ENCODE measurements at places on chromosomes 1 and 21. TPM values are rescaled to one million over a fixed set of nuclear protein-coding genes. Genes with fewer than 3 reads are reported as not detected.

- no peak for DNase-seq
Observed at GRCh38 chr1:88701275-88701674, 17.2 kb downstream of the PKN2 start.

DNA sequence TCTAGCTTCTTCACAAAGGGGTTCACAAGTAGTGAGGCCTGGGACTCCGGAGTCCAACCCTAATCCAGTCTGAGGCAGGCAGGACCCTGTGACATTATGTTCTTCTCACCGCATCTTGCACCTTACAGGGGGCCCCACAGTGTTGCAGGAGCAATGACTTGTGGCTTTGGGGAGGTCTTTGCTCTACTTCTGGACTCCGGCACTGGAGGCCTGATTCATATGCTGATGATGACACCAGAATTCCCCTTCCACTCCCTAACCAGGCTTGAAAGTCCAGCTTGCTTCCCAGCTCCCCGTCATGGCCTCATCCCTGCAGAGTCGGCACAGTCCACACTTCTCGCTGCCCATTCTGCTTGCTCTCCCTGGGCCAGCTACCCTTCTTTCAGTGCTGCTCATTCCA is 96.3 kb upstream of the SLC44A3 start:
- no peak for DNase-seq

DNA sequence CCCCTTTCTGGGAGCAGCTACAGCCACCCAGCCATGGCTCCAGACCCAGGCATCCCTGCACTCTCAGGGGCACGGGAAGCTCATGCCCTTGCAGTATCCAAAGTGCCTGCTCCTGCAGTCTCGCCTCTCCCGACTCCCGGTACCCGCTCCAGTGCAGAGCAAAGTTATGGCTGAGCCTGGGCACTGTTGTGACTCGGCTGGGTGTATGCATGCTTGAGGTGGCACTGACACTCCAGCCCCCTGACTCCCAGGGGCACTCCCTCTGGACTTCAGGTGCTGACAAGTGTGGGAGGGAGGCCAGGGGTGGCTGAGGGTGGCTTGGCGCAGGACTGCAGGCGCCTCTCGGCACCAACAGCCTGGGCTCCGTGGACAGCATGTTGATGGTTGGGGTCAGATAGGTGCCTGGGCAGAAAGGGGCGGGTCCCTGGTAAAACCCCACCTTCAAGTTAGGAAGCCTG is 580.1 kb upstream of the ADGRL2 start:
- DNase-seq = peak; percentile 28

- DNase-seq = no peak
Observed at GRCh38 chr1:160164121-160164520, 12.7 kb downstream of the ATP1A4 start.

DNA sequence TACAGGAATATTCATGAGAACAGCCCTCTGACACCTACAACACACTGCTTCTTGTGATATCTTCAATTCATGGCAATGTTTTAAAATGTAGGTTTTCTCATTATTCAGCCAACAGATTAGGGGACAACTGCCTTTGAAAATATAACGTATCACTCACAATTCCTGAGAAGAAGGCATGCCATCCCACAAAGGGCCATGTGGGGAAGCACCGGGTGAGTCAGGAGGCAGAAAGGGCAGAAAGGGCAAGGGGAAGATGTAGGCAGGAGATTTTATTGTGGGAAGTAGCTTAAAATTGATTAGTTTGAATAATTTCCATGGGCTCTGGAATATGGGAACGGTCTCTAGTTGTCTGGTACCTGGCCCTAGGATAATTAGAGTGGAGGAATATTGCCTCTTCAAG is 165.7 kb downstream of the HHIPL2 start:
- no peak for DNase-seq

- DNase-seq = no peak
Observed at GRCh38 chr1:24855474-24855873, 74.6 kb downstream of the RUNX3 start.

- DNase-seq = no peak
Observed at GRCh38 chr1:234322097-234322496, 51.2 kb upstream of the COA6 start.

DNA sequence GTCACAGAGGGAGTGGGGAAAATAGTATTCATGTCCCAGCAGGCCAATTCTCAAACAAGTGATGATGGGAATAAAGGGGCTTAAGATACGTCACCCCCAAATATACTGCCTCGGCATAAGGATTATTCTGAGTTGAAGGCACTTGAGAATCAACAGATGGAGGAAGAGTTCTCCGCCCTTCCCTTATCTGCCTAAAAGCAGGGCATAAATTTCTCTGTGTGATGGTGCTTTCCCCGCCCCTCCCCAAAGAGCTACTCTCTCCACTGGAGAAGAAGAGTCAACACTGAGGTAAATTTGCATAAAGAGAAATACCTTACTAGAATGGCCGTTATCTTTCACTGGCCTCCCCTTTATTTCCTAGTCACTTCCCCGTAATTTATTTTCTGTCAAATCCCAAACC is 18.7 kb downstream of the BECN2 start:
- DNase-seq = no peak

DNA sequence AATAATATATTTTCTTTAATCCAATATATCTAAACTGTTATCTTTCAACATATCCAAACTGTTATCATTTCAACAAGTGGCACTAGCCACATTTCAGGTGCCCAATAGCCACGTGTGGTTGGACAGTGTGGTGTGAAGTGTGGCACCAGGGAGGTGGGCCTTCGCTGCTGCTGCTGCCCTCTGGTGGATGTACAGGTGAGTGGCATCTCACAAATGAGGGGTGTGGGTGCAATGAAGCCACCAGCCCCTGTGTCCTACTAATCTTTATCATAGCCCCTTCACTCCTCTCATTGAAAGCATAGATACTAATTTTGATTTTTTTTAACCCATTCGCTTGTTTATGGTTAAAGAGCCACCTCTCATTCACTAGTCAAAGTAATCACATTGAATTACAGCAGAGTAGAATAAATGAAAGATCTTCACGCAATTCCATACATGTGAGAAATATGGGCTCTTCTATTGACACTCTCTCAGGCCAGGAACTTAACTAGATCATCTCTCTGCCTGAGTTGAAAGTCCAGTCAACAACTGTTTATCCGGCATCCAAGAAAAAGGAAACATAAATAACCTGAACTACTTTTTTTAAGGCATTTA is 499.2 kb downstream of the OMA1 start:
- peak; percentile 18 for DNase-seq

DNA sequence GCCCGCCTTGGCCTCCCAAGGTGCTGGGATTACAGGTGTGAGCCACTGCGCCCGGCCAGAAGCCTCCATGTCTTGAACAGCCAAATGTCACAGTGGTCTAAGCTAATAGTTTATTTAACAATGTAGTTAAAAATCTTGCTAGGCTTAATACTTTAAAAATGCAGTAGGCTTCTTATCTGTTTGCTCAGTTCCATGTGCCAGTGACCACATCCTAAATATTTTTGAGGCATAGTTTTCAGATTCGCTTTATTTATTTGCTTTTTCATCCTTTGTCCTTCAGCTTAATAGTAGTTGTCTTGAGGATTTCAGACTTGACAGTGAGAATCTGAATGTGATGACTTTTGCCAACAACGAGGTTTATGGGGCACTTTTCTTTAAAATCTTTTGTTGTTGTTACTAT is 59.9 kb upstream of the PRRX1 start:
- DNase-seq = no peak

The TEX35 gene
- 0.26 TPM for total RNA-seq

The PGLYRP4 gene
- not detected for total RNA-seq

The LYPD8 gene
- not detected for total RNA-seq

The MFAP2 gene
- total RNA-seq = 5.9 TPM

The PLEKHG5 gene
- total RNA-seq = 8.7 TPM

The RER1 gene
- 93.9 TPM for total RNA-seq

The LCE1D gene
- not detected for total RNA-seq

The LCE4A gene
- not detected for total RNA-seq

The ASPM gene
- 0.37 TPM for total RNA-seq

The MEAF6 gene
- total RNA-seq = 35.0 TPM

The S100A4 gene
- total RNA-seq = 160 TPM

The KAZN gene
- 14.9 TPM for total RNA-seq

The SELP gene
- 24.8 TPM for total RNA-seq

The E2F2 gene
- not detected for total RNA-seq

The AGO4 gene
- 20.6 TPM for total RNA-seq

All from right cardiac atrium (tissue), 5 donors.